CD4-positive, alpha-beta T cell treated with Interferon alpha-2 for 1 hour (primary cell): ENCODE measurements at places on chromosomes 6 and 20.

DNA sequence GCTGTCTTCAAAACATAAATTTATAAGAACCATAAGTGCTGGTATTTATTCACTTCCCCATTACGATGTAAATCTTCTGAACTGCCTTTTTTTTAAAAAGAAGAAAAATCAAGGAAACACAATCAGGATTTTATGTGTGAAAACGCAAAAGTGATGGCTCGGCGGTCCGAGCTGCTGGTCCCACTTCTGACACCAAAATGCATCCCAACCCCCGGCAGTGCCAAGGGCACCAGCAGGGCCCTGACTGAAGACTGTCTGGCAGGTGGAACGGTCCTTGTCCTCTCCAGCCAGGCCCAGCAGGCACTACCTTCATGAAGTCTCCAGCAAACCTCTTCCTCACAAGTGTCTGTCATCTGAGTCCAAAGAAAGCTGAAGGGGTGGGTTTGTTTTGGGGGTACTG is 41.2 kb downstream of the TBC1D7 start:
- no peak for DNase-seq

DNA sequence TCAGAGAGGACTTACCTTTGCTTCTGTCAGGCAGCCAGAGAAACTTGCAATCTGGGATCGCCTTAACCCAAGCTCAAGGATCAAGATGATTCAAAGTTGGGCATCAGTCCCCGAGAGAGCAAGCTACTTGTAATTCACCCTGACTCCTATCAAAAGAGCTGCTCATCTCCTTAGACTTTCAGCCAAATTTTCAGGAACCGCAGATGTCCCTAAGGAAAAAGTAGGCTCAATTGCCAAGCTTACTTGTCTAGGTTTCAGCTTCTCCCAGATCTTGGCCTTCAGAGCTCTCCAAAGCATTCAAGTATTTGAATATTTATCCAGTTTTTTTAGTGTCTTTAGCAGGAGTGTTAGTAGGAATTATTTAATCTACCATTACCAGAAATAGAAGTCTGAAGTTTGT is 434.1 kb upstream of the MMS22L start:
- DNase-seq: no peak

- DNase-seq: no peak
These were observed 108.6 kb upstream of the SLC2A12 start for GRCh38 chr6:134161041-134161440.

- no peak for DNase-seq
These were observed 53.6 kb downstream of the MDGA1 start for GRCh38 chr6:37643851-37644672.

DNA sequence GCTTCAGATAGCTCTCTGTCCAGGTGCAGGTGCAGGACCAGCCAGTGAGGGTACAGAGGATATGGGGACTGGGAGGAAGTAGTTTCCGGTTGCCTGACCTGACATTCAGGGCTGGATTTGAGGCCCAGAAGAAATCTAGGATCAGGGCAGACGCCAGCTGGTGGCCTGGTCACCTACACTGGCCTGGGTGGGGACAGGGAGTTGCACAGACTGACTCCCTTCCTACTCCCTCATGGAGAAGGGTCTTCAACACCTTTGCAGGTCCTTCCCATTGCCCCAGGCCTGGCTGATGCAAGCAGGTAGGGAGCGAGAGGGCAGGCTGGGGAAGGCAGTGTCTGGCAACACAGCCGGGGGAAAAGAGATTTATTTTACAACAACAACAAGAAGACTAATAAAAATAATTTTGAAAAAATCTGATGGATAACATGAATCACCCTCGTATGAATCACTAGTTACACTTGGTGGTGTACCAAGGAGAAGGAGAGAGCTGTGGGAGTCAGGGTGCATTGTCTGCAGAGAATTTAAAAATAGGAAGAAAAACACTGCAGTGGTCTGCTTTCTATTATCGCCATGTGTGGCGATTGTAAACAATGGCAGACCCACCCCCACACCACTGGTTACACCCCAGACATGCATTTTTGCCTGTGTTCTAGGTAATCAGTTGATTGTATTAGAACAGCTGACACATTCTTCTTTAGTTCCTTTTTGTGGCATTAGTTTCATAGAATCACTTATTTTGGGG is 62.3 kb upstream of the SNX9 start:
- no peak for DNase-seq

DNA sequence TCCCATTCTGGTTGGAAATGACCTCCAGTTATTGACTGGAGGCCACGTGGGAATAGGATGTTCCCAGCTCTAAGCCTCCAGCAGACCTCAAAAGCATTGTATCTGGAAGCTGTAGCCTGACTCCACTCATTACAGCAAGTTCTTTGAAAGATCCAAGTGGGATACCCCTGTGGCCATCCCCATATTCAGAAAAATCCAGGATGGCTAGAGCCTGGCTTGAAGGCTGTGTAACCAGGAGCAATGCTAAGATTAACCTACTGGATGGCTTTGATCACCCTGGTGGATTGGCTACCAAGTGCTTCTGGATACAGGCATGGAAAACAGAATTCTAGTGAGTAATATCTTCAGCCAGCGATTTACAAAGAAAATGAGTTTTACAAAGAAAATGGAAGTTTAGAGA is 151.2 kb downstream of the ADGRG6 start:
- no peak for DNase-seq

GRCh38 chr6:136962661-136963060 is 40.6 kb downstream of the SLC35D3 start:
- DNase-seq: no peak

DNA sequence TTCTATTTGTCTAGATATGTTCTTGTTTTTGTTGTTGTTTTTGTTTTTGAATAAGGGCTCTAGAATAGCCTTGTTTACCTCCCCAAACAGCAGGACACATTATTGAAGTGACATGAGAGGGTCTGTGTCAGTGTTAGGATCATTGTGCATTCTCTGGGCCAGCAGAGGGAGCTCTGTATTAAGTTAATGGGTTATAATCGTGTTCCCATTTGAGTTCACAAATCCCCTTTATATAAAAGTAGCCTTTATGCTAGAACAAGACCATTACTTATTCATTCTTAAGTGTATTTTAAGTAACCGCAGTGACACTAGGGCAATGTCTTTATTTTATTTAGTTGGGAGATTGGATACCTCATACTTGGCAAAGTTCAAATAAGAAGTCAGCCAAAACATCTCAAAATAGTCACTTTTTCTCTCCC is 44.8 kb downstream of the STK4 start:
- DNase-seq: peak; percentile 69

DNA sequence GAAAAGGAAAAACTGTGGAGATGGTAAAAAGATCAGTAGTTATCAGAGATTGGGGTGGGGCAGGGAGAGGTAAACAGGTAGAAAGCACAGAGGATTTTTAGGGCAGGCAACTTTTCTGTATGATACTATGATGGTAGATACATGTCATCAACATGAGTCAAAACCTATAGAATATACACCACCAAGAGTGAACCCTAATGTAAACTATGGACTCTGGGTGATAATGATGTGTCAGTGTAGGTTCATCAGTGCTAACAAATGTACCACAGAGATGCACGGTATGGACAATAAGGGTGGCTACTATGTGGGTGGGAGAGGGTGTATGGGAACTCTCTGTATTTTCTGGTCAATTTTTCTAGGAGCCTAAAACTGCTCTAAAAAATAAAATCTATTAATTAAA is 18.5 kb downstream of the PACSIN1 start:
- DNase-seq: no peak

GRCh38 chr6:168967281-168967925 is 286.2 kb downstream of the THBS2 start:
- no peak for DNase-seq

- DNase-seq: no peak
These were observed 12.0 kb upstream of the IRF4 start for GRCh38 chr6:379410-380181.

GRCh38 chr6:32943864-32944649 is 3.2 kb upstream of the HLA-DMB start:
- peak; percentile 62 for DNase-seq

GRCh38 chr6:145017516-145017915 is 717.8 kb downstream of the EPM2A start:
- no peak for DNase-seq

DNA sequence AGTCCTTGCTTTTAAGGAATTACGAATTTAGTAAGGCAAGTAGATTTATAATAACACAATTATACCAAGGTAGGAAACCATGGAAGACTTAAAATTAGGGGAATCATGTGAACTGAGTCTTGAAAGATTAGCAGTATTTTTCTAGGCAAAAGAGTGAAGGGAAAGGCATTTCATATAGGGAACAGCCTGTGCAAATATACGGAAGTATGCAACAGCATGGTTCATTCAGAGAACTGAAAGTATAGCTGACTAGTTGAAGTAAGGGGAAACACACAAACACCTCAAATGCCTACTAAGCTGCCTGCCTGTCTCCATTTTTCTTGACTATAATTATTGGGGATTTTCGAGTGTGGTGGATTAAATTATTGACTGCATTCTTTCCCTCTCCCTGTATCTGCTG is 39.0 kb upstream of the ECHDC1 start:
- no peak for DNase-seq

DNA sequence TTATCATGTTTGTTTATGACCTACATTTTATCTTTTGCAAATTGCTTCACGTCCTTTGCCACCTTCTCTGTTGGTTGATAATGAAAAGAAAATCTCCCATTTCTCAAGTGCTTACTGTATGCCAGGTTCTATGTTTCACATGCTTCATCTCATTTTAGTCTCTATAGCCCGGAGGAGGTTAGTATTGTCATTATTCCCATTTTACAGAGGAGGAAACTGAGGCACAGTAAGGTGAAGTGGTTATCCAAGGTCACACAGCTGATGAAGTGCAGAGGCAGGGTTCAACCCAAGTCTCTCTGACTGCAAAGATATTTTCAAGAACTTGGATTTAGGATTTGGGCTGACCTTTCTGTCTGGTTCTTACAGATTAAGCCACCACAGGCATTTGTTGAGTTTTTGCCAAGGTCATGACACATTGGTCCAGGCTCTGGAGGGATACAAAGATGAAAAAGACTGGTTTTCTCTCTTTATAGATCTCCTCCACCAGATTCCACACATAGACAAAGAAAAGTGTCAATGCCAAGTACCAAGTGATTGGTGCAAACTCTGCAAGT is 20.6 kb downstream of the CNBD2 start:
- DNase-seq: no peak

- no peak for DNase-seq
These were observed 111.9 kb downstream of the CEBPB start for GRCh38 chr20:50302341-50303057.

- no peak for DNase-seq
These were observed 28.3 kb upstream of the RIPPLY2 start for GRCh38 chr6:83824831-83825230.

GRCh38 chr20:17044891-17045290 is 181.9 kb upstream of the PCSK2 start:
- DNase-seq: no peak

DNA sequence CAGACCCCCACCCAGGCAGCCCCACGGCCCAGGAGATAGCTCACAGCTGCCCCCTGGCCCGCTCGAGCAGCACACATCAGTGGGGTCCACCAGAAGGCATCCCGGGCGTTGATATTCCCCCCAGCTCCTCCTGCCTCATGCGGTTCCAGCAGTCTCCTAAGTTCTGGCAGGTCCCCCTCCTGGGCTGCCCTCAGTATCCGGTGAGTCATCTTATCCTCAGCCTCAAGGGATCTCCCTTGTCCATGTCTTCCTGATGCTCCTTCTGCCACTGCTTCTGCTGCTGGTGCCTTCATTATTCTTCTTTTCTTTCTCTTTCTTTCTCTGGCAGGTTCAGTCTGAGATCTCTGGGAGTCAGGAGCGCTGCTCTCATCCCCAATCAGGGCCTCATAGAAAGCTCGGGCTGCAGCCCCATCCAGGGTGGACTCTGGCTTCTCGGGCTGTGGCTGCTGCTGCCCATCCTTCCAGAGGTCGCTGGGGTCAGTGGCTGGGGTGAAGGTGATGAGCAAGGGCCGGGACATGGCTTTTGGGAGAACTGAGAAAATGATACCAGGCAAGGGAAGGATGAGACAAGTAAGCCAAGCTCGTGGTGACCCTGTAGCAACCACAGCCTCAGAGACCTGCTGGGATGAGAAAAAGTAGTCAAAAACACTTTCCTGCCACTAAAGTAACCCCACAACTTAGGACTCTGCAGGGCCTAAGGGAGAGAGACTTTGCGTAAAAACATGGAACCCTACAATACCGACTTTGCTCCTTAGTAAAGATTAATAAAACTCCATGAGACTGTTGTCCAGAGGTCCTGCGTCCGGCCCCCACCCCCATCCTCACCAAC is 622 bp downstream of the GPANK1 start:
- DNase-seq: peak; percentile 20
